ENCODE measurements at places on chromosomes 16 and 17. TPM values are rescaled to one million over a fixed set of nuclear protein-coding genes. Genes with fewer than 3 reads are reported as not detected.

DNA sequence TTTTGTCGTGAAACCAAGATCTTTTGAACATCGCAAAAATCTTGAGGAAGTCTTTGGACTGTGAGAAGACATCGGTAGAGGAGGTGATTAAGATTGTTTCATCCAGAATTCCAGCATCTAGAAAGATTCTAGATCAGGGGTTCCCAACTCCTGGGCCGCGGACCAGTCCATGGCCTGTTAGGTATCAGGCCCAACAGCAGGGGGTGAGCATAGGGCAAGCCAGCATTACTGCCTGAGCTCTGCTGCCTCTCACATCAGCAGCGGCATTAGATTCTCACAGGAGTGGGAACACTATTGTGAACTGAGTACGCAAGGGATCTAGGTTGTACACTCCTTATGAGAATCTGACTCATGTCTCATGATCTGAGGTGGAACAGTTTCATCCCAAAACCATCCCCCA lies 600.6 kb upstream of the CDH11 start:
- no peaks in the 10 kb centered on the region for H3K4me1 ChIP-seq
- no peak for DNase-seq
- H3K36me3 ChIP-seq, result no peaks in the 10 kb centered on the region
- H3K4me3 ChIP-seq, result no peak overlapping the region

- no peak for DNase-seq
- peak overlapping the region; percentile 73 for H3K27ac ChIP-seq
- H3K36me3 ChIP-seq, result peaks cover 73% of the 10 kb centered on the region
- H3K27me3 ChIP-seq, result no peaks in the 10 kb centered on the region
- H3K4me3 ChIP-seq, result no peak overlapping the region
These were observed 10.0 kb downstream of the LITAFD start for GRCh38 chr16:8892101-8892575.

DNA sequence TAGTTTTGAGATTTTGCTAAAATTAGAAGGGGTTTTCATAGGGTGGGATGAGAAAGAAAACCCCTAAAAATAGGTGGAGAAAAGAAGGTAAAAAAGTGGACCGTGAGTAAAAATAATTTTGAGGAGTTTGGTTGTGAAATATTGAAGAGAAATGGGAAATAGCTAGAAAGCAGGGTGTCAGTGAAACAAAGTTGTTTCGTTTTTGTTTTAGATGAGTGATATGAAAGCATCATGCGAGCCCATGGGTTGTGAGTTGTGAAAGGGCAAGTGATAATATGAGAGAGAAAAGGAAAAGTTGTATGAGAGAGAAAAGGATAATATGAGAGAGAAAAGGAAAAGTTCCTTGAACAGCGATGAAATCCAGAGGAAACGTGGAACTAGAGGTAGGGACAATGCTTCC lies 7.3 kb upstream of the SMIM36 start:
- no peaks in the 10 kb centered on the region for H3K27me3 ChIP-seq
- no peak for DNase-seq
- no peak overlapping the region for H3K4me3 ChIP-seq
- H3K4me1 ChIP-seq, result no peaks in the 10 kb centered on the region
- H3K36me3 ChIP-seq, result no peaks in the 10 kb centered on the region

GRCh38 chr17:7930841-7931631 lies 710 bp downstream of the TRAPPC1 start:
- H3K36me3 ChIP-seq, result peaks cover 23% of the 10 kb centered on the region
- no peak for DNase-seq
- H3K27ac ChIP-seq, result no peak overlapping the region
- H3K4me3 ChIP-seq, result peak overlapping the region; percentile 95
- peaks cover 5% of the 10 kb centered on the region for H3K4me1 ChIP-seq

- no peak overlapping the region for H3K27ac ChIP-seq
- DNase-seq, result peak; percentile 82
- H3K36me3 ChIP-seq, result no peaks in the 10 kb centered on the region
These were observed 24.8 kb upstream of the CSNK2A2 start for GRCh38 chr16:58222532-58223316.

GCGR gene
- total RNA-seq, result 0.52 TPM

XYLT1 gene
- 28.5 TPM for total RNA-seq

RPS15A gene
- total RNA-seq, result 1,466 TPM
